ENCODE measurements at places on chromosomes 16 and 17.
A peak's percentile ranks its signal among the peaks of the same experiment; 100 is the strongest.

GRCh38 chr17:856149-856548 is 74.0 kb downstream of the MRM3 start:
- no peak for DNase-seq

DNA sequence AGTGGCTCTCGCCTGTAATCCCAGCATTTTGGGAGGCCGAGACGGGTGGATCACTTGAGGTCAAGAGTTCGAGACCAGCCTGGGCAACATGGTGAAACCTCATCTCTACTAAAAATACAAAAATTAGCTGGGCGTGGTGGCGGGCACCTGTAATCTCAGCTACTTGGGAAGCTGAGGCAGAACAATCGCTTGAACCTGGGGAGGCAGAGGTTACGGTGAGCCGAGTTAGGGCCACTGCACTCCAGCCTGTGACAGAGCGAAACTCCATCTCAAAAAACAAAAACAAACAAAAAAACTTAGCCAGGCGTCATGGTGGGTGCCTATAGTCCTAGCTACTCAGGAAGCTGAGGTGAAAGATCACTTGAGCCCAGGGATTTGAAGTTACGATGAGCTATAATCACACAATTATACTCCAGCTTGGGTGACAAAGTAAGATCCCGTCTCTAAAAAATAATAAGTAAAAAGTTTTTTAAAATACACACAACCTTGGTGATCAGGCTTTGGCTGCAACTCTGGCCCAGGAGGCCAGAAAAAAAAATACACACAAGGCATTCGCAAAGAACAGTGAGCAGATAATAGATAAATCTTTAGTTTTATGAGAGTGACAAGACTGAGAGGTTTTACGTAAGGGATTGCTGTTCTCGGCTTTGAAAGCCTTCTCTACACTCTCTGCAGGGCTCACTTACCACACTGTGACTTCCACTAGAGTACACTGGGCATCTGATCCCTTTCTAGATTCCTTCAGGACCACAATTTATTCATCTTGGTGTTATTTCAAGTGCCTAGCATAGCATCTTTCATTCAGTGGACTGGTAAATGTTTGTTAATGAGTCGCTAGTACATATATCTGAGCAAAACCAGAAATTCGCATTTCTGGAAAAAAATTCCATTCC is 5.9 kb downstream of the GSPT1 start:
- DNase-seq: no peak

DNA sequence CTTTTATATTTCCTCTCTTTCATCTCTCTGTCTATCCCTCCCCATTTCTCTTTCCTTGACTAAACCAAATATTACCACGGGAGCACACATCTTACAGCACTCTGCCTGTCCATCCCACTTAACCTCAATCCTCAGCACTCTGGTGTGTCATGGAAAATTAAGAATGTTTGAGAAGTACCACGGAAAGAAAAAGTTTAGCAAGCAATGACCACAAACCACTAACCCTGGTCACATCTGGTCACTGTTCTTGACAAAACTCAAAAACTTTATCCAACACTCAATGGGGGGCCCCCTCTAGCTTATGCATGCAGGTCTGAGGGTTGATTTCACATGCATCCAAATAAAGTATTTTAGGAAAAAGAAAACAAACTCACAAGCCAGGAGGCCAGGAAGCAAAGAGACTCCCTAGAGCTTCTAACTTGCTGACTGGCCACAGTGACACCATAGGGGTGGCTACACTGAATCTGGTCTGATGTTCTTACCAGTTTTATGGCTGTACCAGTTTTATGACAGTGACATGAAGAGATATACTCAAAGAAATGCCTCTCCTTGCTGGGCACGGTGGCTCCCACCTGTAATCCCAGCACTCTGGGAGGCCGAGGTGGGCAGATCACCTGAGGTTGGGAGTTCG is 229.2 kb downstream of the STX8 start:
- no peak for DNase-seq

DNA sequence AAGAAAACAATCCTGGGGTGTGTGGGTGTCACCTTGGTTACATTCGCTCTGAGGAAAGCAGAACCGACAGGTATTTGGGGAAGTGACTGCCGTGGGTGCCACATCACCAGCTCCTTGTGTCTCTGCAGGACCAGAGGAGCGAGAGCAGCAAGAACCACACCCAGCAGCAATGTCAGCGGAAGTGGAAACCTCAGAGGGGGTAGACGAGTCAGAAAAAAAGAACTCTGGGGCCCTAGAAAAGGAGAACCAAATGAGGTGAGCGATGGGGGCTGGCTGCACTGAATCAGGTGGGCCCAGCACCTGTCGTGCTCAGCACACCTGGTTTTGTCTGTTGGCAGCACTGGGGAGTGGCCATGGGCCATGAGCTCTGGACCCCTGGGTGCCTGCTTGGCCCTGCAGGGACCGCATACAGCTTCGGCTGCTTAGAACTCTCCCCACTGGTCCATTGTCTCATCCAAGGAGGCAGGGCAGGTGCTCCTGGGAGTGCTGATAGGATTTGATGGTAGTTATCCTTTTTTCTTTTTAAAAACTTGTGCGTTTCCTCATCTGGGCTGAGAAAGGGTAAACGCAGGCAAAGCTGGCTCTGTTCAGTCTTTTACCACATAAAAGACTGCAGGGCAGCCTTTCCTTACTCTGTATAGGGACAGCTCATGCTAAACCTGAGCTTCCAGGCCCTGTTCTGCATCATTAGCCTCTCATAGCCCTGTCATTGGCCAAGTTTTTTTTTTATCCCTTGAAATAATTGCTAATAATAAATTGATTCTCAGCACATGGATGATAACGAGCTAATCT is 29.4 kb downstream of the HMOX2 start:
- DNase-seq: no peak

- no peak for DNase-seq
Measured at GRCh38 chr17:39867880-39868553, at the start of gene ZPBP2. ZPBP2 (plus strand) TSS chr17:39868202; CDS start chr17:39868355, 153 bp downstream.

GRCh38 chr16:49369651-49370611 is 3.7 kb upstream of the C16orf78 start:
- DNase-seq: no peak

GRCh38 chr16:85650135-85650843 is 37.2 kb downstream of the GSE1 start:
- no peak for DNase-seq

- DNase-seq: no peak
Measured at GRCh38 chr16:54324716-54325115, 38.1 kb upstream of the IRX3 start.

- DNase-seq: no peak
Measured at GRCh38 chr17:75806822-75807500, 22.4 kb downstream of the UNK start.

- DNase-seq: no peak
Measured at GRCh38 chr17:82751171-82751570, 694 bp upstream of the TBCD start.

DNA sequence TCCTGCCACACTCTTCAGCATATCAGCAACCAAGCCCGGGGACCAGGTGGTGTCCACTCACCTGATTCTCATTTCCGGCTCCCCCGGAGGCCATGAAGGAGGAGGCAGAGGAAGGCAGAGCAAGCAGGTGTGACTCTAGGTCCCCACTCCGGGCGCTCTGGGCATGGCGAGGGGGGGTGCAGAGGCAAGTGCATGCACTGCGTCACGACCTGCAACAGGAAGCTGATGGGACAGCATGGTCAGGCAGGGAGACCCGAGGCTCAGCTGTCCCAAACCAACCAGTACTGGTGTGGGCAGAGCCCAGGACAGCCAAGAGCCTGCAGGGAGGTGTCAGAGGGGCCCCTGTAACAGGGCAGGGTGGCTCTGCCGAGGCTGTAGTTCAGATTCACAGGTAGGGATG is 2.1 kb upstream of the ENGASE start:
- no peak for DNase-seq

GRCh38 chr17:60506312-60506711 is 19.7 kb downstream of the APPBP2 start:
- peak; percentile 90 for DNase-seq

DNA sequence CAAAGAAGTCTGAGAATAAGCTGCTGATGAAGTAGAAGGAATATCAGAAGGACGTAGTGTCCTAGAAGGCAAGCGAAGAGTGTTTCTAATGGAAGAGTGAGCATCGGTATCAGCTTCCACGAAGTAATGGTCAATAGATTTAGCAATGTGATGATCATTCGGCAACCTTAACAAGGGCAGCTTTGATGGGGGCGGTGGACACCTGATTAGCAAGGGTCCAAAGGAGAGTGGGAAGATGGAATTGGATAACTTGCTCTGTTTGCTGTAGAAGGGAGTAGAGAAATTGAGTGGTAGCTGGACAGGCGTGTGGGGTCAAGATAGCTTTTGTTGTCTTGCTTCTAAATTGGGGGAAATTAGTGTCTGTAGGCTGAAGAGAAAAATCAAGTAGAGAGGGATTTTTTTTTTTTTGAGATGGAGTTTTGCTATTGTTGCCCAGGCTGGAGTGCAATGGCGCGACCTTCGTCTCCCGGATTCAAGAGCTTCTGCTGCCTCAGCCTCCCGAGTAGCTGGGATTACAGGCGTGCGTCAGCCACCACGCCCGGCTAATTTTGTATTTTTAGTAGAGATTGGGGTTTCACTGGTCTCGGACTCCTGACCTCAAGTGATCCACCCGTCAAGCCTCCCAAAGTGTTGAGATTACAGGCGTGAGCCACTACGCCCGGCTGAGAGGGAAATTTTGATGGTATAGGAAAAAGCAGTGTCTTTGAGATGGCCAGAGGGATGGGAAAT is 13.9 kb upstream of the HES7 start:
- DNase-seq: peak; percentile 15

DNA sequence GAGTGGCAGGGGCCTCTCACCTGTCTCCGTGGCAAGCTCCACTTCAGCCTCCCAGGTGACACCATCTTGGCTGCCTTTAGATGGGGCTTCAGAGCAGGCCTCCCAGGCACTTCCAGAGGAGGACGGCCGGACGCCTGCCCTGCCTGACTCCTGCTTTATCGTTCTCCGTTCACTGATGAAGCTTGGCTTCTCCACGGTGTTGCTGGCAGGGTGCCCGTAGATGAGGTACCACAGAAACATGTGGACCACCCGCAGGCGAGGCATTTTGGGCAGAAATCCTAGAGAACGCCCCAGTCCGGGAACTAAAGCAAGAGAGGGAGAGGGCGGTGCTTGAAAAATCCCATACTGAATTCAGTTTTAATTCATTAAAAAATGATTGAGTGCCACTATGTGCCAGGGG is 54.5 kb downstream of the GTF3C1 start:
- DNase-seq: no peak

DNA sequence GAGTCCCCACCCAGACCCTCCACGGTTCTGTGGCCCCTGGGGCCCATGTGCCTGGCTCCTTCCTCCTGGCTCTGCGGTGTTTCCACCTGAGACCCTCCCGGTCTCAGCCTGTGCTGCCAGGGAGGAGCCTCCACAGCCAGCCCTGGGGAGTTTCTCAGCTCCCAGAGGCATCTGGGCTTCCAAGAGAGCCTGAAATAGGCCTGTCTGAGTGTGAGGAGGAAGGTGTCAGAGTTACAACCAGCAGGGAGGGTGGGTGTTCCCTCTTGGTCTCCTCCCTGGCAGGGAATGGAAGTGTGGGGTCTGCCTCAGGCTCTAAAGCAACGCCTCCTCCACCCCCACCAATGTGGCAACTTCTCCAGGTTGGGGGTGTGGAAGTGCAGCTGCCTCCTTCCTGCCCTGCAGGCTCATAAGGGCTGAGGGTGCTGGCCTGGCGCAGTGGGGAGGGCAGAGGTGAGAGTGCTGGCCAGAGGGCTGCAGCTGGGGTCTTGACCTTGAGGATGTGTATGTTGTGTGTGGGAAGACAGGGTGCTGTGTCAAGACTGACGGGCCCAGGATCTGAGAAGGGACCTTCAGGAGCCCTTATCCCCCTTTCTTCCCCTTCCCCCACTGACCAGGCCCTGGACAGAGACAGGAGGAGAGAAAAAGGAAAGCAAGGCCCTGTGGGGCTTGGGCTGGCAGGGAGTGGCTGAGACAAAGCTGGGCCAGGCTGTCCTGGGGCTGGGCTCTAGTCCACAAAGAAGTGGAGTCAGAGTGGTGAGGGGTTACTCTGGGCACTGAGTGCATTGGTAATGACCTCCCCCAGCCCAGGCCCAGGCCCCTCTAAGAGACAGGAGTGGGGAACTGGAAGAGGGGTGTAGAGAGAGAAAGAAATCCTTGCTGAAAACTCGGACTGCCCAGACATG is 2.4 kb downstream of the CYGB start:
- no peak for DNase-seq

GRCh38 chr17:13337151-13337550 is 264.6 kb downstream of the HS3ST3A1 start:
- no peak for DNase-seq

GRCh38 chr17:72151565-72152386 is 31.0 kb downstream of the SOX9 start:
- DNase-seq: peak; percentile 62

GRCh38 chr17:77214328-77214727 is 73.6 kb downstream of the SEC14L1 start:
- no peak for DNase-seq

DNA sequence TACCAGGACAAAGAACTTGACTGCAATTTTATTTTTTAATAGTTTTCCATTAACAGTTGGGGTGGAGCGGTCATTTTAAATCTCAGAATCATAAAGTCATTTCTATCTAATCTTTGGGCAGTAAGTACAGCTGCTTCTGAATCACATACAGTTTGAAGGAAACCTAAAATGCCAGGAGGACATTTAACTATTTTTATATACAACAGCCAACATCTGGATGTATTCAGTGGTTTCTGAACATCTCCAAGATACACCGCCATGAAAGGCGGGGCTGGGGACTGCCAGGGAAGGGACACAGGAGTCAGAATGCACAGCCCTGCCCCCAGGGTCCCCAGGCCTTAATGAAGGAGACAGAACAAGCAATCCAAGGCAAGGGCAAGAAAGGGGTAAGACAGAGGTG is 392.3 kb downstream of the SLC39A11 start:
- DNase-seq: no peak

GRCh38 chr17:45787656-45788055 is 3.5 kb downstream of the CRHR1 start:
- no peak for DNase-seq

DNA sequence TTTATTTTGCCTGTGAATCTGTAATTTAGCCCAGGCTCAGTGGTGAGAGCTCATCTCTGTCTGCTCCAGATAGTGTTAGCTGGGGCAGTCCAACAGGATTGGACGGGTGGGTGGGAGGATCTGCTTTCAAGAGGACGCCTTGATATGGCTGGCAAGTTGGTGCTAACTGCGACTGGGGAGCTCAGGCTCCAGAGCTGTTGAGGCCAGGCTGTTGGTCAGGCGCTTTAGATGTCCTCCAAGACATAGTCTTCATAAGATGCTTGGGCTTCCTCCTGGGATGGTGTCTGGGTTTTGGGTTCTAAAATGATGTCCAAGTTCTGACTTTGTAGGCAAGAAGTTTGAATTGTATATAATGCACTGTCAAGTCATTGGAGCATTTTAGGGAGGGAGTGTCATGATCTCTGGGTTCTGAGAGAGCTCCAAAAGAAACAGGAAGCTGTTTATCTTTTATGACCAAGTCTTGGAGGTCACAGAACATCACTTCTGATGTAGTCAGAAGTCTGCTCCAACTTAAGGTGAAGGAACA is 12.8 kb upstream of the PCTP start:
- DNase-seq: no peak

DNA sequence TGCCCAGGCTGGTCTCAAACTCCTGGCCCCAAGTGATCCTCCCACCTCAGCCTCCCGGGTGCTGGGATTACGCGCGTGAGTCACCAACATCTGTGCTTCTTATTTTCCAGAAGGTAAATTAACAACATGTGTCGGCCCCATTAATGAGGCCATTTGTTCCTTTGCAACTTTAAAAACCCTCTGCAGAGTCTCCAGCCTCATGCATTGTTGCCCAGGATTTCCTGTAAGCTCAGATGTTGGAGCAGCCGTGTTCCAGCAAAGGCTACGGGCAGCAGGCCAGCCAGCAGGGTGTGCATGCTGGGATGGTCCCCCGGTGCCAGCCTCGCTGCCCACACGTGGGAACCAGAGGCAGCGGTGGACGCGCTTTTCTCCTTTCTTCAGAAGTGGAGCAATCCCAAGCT is 19.1 kb upstream of the HEXD start:
- no peak for DNase-seq
